Stimulated activated CD4-positive, alpha-beta T cell treated with anti-CD3 and anti-CD28 coated beads, Interleukin-1b, Interleukin-23, amount 100 ng/mL, for 4 hours (primary cell): ENCODE measurements at places on chromosomes 5 and 9.

DNA sequence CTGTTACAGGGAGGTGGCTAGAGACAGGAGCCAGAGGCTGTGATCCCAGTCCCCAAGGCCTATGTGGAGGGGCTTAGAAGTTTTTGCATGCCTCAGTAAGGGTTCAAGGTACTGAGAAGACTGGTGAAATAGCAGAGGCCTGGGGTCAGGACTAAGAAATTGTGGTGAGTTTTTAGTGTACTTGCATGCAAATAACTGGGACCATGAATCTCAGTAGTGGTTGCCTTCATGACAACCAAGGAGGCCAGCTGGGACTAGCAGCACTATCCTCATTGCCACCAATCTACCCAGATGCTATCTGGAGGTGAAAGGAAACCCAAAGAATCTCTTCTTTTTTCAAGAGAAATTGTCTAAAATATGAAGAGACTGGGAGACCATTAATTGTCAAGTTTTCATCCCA, 395.1 kb downstream of the CETN3 start:
- no peak for DNase-seq

- no peak for DNase-seq
Measured at GRCh38 chr9:7439355-7439995, 360.1 kb downstream of the DMAC1 start.

DNA sequence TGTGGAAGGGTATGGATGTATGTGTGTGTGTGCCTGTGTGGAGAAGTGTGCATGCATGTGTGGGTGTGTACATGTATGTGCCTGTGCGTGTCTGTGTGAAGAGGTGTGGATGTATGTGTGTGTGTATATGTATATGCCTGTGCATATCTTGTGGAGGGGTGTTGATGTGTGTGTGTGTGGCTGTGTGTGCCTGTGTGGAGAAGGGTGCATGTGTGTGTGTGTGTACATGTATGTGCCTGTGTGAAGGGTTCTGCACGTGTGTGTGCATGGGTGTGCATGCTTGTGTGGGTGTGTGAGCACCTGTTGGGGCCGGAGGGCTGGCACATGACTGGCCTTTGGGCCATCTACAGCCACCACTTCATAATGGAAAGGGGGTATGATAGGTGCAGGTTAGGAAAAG, 291.4 kb downstream of the IRX2 start:
- no peak for DNase-seq

- no peak for DNase-seq
Measured at GRCh38 chr5:88854769-88855168, 28.2 kb downstream of the MEF2C start.
